GM12878 (cell line): ENCODE measurements at places on chromosomes 7 and 10. TPM values are rescaled to one million over a fixed set of nuclear protein-coding genes. Genes with fewer than 3 reads are reported as not detected.

DNA sequence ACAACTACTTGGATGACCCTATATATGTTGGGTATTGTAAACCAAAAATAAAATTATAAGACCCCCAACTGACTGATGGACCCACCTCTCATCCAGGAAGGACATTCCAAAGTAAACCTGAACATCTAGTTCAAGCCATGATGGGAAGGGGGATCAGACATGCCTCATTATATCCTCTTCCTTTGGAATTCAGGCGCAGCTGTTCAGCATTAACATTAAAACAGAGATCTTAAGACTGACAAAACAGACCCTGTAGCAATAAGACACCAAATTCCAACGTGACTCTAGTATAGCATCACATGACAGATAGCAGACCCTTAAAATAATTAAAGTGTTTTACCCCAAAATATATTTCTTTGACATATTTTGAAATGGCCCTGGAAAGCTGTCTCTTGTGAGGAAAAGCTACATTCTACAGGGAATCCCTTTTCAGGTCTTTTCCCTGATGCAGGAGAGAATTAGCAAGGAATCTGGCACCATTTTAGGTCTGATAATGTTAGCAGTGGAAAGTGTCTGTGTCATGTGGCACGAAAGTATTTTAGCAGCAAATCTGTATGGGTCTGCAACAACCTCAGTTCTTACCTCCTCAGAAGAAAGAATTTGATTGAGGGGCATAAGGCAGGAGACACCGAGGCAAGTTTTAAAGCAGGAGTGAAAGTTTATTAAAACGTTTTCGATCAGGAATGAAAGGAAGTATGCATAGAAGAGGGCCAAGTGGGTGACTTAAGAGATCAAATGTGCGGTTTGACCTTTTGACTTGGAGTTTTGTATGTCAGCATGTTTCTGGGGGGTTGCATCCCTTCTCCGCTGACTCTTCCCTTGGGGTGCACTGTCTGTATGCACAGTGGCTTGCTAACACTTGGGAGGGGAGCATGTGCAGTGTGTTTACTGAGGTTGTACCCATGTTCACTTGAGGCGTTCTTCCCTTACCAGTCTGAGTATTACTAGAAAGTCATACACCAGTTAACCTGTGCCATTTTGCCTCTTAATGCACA lies 236.6 kb upstream of the PPP1R3A start:
- no peak overlapping the region for H3K27ac ChIP-seq
- no peaks in the 10 kb centered on the region for H3K4me1 ChIP-seq
- DNase-seq: no peak

- H3K27ac ChIP-seq: no peak overlapping the region
- H3K27me3 ChIP-seq: no peaks in the 10 kb centered on the region
- no peaks in the 10 kb centered on the region for H3K4me1 ChIP-seq
- no peak for DNase-seq
- H3K4me3 ChIP-seq: no peak overlapping the region
- H3K36me3 ChIP-seq: no peaks in the 10 kb centered on the region
Measured at GRCh38 chr7:28643584-28644340, 231.4 kb downstream of the CREB5 start.

DNA sequence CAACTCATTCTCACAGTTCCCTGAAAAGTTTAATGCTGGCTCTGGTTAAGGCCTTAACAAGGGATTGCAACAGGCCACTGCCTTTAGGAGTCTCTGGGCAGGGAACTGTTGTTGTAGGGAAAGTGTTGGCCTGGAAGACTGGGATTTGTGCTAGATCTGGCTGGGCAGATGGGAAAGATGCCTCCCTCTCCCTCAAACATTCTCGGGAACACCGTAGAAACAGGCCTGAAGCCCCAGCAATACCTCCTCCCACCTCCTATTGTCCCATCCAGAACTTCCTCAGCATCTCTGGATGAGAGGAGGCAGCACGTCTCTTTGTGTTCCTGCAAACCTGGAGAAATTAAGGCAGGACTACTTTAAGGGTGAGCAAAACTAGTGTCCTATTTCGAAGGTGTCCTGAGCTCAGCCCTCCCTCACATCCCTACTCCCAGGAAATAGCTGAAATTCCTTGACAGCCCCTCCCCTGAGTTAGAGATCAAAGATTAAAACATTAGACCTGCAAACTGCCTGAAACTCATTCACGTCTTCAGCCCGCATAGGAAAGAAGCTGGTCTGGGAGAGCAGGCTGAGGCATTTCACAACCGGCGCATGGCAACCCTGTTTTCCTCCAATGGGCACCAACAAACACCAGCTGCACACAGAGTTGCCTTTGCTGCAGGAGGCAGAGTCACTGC lies 10.9 kb upstream of the MAP3K8 start:
- no peak overlapping the region; the same call in 1 of the 2 replicates for H3K4me3 ChIP-seq
- no peak overlapping the region; the same call in none of the 2 replicates for H3K27ac ChIP-seq
- no peaks in the 10 kb centered on the region for H3K36me3 ChIP-seq
- no peak for DNase-seq

DNA sequence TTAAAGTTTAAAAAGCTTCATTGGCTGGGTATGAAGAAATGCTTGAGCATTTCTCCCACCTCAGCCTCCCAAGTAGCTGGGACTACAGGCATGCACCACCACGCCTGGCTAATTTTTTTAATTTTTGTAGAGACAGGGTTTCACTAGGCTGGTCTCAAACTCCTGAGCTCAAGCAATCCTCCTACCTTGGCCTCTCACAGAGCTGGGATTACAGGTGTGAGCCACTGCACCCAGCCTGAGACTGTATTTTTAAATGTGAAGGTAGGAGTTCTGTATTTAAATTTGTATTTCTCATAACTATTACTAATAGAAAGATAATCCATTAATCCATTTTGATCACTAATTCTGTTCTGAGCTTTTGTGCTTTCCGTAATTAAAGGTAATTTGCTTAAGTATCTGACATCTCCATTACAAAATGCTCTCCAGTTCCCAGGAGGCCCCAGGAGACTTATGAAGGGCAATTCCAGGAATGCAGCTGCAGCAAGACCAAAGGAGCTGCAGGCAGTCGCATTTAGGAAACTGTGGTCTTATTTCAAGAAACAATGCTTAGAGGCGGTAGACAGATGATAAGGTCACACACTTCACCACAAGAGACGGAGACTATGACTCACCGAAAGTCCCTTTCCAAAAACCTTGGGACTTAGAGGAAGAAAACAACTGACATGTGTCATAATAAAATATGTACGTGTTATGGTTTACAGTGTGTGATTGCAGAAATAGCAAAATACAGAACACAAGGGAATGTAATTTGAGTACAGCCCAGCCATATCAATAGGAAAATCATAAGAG lies 23.3 kb downstream of the YAE1 start:
- H3K27ac ChIP-seq: no peak overlapping the region
- no peak overlapping the region for H3K4me3 ChIP-seq
- DNase-seq: peak; percentile 45
- H3K4me1 ChIP-seq: peaks cover 5% of the 10 kb centered on the region; the same call in 1 of the 2 replicates

GRCh38 chr7:77202481-77202976 lies 2.9 kb upstream of the FGL2 start:
- peak overlapping the region; percentile 83 for H3K27ac ChIP-seq
- H3K27me3 ChIP-seq: no peaks in the 10 kb centered on the region
- peak overlapping the region; percentile 26; the same call in 1 of the 2 replicates for H3K4me3 ChIP-seq

- no peaks in the 10 kb centered on the region for H3K36me3 ChIP-seq
- DNase-seq: no peak
Measured at GRCh38 chr7:90425376-90425775, 22.1 kb downstream of the CLDN12 start.

- H3K27me3 ChIP-seq: no peaks in the 10 kb centered on the region
- no peak overlapping the region for H3K4me3 ChIP-seq
- no peaks in the 10 kb centered on the region for H3K4me1 ChIP-seq
- DNase-seq: no peak
Measured at GRCh38 chr10:114000457-114001010, 43.1 kb upstream of the ADRB1 start.

GRCh38 chr10:109784236-109784635 lies 139.1 kb downstream of the XPNPEP1 start:
- no peak overlapping the region for H3K27ac ChIP-seq
- no peaks in the 10 kb centered on the region for H3K36me3 ChIP-seq
- no peaks in the 10 kb centered on the region for H3K27me3 ChIP-seq
- DNase-seq: no peak
- H3K4me1 ChIP-seq: no peaks in the 10 kb centered on the region

GRCh38 chr7:77362905-77363304 lies 53.2 kb downstream of the GSAP start:
- H3K4me1 ChIP-seq: no peaks in the 10 kb centered on the region
- H3K27ac ChIP-seq: no peak overlapping the region
- H3K36me3 ChIP-seq: no peaks in the 10 kb centered on the region
- H3K27me3 ChIP-seq: no peaks in the 10 kb centered on the region
- no peak for DNase-seq

GRCh38 chr7:21542891-21543527 lies at the start of gene DNAH11:
Gene DNAH11, plus strand, starts transcription at chr7:21543039. Its CDS starts 207 bp downstream, at chr7:21543246.
- H3K27ac ChIP-seq: no peak within 1 kb of the TSS
- no peaks in the 10 kb centered on the region for H3K36me3 ChIP-seq
- peaks cover 5% of the 10 kb centered on the region for H3K27me3 ChIP-seq
- no peak within 1 kb of the TSS for H3K4me3 ChIP-seq
- no peaks in the 10 kb centered on the region for H3K4me1 ChIP-seq
- no peak for DNase-seq

GRCh38 chr7:114392686-114393085 lies 21.9 kb upstream of the FOXP2 start:
- H3K4me1 ChIP-seq: no peaks in the 10 kb centered on the region
- no peak for DNase-seq
- H3K27ac ChIP-seq: no peak overlapping the region

- no peaks in the 10 kb centered on the region for H3K36me3 ChIP-seq
- H3K27me3 ChIP-seq: no peaks in the 10 kb centered on the region
- H3K27ac ChIP-seq: no peak overlapping the region
- no peak overlapping the region for H3K4me3 ChIP-seq
- H3K4me1 ChIP-seq: no peaks in the 10 kb centered on the region
Measured at GRCh38 chr10:99674762-99675161, 15.5 kb downstream of the ENTPD7 start.

DNA sequence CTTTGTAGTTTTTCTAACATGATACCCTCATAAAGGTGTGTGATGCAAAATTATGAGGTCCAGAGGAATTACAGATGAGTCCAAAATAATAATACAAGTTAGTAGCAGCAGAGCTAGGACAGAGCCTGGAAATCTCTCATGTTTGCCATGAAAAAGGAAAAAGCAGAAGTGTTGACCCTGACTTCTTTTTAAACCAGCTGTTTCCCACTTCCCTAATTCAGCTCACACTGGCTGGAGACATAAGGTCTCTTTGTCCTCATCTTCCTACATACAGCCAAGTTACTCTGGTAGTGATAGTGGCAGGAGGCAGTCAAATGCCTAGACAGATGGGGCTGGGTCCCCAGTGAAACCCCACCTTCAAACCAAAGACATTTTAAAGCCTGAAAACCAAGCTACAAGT lies 269.2 kb downstream of the C7orf25 start:
- H3K27me3 ChIP-seq: no peaks in the 10 kb centered on the region
- no peak overlapping the region for H3K27ac ChIP-seq
- DNase-seq: no peak
- no peak overlapping the region for H3K4me3 ChIP-seq

The DYNC1I1 gene
- total RNA-seq: 0.32 TPM in 1 of 2 replicates, not detected in the other

The RADIL gene
- 0.11 TPM in 1 of 2 replicates, not detected in the other for total RNA-seq

The SLC29A4 gene
- 0.45 and 0.72 TPM in 2 replicates for total RNA-seq

The ITGB8 gene
- 3.0 and 3.2 TPM in 2 replicates for total RNA-seq

The PRKAR2B gene
- 0.18 and 0.48 TPM in 2 replicates for total RNA-seq

The SPDYE8 gene
- not detected in 2 replicates for total RNA-seq
